Activated effector memory CD4-positive, alpha-beta T cell treated with Interleukin-2 at 50 U/mL for 16 hours (primary cell): ENCODE measurements at places on chromosomes 3 and 15.

DNA sequence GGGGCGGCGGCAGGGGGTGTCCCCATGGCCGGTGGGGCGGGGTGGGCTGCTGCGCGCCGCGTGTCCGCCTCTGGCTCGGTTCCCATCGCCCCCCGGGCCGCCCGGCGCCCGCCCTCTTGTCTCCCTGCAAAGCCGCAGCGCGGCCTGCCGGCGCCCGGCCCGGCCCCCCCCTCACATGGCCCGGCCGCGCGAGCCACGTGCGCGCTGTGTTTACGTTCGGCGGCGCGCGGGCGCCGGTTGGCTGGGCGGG, 502 bp downstream of the NR1D2 start:
- DNase-seq, result no peak

DNA sequence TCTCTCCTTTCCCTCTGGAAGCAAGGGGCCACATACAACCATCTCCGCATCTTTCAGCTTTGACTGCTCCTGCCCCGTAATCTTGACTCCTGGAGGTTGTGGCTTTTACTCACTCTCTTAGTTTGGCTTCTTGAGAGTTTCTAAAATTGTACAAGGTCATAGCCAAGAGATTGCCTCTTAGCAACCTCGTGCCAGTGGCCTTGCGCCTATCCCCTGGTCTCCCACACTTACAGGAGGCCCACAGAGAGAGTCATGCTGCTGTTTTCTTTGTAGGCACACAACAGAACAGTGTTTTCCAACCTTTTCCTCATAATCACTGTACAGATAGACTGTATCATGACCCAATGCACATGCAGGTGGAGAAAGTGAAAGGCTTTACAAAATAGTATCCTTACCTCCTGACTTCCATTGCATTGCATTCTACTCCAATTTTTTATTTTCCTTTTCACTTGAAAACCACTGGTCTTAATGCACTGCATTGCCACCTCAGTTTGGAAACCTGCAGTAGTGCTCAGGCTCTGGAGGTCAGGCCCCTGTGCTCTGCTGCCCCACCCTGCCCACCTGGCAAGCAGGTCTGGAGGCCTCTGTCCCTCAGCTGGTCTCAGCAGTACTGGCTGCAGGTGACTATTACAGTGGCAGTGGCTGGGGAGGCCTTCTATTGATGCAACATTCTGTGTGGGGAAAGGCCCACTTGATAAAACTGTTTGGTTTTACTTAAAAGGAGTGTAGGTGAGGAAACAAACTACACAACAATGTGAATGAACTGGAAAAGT, 156.2 kb downstream of the DNAJB8 start:
- DNase-seq, result no peak

DNA sequence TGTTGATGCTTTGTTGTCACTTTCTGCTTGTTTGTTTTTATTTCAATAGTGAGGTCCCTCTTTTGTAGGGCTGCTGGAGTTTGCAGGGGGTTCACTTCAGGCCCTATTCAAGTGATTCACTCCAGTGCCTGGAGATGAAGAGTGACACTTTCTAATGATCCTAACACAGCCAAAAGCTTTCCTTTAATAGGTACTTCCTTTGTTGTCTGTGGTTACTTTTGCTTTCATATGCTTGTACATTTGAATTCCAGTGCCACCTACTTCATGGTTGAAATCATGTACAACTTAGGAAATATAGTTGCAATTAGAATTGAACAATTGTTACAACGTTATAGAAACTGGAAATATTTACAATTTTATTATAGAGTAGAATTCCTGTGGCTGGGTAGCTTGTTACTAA, 466.8 kb upstream of the EPHA3 start:
- DNase-seq, result no peak

DNA sequence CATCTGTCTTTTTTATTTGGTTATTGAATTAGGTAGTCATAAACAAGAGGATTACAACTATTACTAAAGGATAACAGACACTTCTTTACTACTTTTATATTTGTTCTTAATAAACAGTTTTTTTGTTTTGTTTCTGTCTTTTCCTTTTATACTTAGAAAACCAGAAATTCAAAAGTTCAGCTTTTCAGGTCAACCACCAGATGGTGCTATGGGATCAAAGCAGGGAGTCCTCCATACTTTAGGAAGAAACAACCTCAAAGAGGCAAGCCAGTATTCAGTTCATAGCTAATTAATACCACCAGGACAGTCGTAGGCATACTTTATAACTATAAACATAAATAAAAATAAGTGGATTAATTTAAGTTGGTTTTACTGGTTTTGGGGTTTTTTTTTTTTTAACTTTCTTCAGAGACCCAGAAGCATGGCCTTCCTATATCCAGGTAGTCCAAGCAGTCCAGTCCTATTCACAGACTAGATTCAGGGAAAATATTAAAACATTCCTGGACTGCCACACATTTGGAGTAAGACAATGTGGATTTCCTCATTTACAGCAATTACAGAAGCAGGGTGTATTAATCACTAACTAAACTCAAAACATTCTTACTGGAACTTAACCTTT, 16.0 kb upstream of the EID1 start:
- DNase-seq, result no peak

- DNase-seq, result no peak
Measured at GRCh38 chr3:149965278-149965677, 5.4 kb downstream of the PFN2 start.

- DNase-seq, result no peak
Measured at GRCh38 chr3:134485075-134485717, 589 bp downstream of the ANAPC13 start.

DNA sequence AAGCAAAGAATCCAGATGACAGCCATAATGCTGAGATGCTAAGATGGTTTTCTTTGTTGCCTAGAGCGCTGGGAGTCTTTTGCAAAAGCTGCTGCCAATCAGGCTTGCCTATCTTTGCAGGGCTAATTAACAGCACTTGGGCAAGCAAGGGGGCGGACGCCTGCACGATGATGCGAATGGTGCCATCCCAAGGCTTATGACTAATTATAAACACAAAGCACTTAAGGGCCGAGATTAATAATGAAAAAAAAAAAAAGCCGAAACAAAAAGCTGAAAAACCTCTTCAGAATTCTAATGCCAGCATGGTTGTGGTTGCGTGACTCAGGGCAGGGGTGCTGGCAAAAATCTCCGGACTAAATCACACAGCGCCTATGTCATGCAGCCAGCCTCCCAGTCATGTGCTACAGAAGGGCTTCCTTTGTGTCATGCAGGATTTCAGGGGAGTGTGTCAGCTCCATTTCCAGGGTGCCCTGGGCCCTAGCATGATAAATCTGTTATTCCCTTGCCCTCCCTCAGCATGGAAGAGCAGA, 185.0 kb upstream of the ANKRD28 start:
- DNase-seq, result no peak

DNA sequence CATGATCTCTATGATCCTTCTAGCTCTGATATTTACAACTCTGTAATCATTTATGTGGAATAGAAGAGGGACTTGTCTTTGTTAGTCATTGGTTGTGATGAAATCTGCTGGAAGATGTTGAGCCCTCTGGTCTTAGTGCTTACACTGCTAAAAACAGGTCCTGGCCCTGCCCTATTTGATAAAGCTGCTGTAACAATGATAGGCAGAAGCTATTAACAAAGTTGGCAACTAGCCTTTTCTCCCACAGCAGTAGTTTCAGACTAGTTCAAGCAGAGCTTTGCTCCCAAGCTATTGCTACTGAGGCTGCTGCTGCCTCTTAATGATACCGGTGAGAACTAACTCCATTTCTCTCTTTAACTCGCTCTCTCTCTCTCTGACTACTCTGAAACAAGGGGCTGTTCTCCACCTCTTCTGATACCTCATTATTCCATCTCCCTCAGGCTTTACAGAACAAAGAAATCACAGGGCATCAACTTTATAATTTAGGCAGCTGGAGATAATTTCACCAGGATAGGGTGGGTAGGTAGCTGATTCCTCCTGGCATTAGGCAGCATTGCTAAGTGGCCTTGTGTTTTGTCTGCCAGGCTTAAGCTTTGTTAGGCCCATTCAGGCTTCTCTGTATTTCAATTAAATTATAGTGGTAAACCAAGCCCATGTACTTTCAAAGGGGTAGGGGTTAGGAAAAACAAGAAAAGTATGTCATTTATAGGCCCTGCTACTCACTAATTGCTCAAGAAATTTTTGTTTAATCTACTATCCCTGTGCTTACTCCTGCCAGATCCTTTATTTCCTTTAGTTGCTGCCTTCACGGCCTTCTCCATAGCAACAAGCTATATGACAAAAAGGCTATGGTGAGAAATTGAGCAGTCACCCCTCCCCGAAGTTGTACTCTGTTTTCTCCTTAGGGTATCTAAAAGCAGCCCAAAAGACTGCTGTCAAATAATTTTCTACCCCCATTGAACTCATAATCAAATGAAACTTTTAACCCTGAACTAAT, 139.6 kb downstream of the RBPMS2 start:
- no peak for DNase-seq

DNA sequence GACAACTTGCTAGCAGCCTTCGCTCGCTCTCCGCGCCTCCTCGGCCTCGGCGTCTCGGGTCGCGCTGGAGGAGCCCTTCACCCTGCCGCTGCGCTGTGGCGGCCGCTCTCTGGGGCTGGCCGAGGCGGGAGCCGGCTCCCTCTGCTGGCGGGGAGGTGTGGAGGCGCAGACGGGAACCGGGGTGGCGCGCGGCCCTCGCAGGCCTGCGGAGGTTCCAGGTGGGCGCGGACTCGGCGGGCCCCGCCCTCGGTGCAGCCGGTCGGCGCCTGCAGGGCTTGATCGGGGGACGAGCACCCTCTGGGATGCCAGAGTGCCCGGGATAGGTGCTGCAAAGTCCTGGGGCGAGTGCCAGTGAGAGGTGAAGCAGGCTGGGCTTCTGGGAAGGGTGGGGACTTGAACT, 989.9 kb downstream of the ROBO2 start:
- no peak for DNase-seq

DNA sequence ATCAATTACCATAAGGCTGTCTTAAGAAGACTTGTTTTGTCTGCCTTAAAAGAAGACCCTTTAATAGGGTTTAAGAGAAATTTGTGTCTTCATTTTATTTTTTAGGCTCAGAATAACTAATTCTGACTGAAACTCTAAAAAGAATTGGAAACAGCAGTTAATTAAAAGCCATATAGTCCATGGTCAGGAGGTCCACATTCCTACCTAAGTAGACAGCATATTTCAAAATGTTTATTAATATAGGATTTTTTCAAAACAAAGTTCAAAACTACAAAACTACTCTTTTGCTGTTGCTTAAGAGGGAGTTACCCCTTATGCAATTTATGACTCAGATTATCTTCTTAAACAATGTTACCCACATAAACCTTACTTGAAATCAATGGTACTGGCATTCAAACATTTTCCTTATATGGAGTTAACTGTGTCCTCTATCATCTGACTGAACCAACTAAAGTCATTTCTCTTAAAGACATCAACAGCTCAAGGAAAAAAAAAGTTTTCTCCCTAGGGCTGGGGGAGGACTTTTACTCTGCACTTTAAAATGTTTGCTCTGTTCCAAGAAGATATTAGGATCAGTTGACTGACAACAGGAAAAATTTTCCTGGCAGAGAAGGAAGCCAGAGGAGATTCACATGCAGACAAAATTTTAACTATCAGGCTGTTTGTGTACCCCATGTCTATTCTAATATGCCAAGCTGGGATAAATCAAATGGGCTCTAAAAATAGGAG, 56.8 kb upstream of the NANOGP8 start:
- DNase-seq, result no peak

DNA sequence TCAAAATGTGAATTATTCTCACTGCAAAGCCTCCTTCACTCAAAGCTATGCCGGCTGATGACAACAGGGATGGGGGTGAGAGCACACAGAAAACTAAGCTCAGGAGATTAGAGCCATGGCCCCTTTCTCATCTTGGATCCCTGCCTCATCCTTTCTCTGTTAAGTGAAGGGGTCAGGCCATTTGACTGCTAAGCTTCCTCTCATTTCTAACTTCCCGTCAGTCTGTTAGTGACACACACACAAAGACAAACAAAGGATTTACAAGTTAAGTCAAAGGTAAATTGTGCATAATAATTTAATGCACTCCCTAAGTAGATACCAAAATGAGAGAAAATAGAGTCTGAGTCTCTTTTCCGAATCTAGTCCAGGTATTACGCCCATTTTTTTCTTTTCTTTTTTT, 1.2 kb downstream of the SS18L2 start:
- DNase-seq, result no peak

- DNase-seq, result no peak
Measured at GRCh38 chr3:7333125-7333524, 472.2 kb downstream of the GRM7 start.

DNA sequence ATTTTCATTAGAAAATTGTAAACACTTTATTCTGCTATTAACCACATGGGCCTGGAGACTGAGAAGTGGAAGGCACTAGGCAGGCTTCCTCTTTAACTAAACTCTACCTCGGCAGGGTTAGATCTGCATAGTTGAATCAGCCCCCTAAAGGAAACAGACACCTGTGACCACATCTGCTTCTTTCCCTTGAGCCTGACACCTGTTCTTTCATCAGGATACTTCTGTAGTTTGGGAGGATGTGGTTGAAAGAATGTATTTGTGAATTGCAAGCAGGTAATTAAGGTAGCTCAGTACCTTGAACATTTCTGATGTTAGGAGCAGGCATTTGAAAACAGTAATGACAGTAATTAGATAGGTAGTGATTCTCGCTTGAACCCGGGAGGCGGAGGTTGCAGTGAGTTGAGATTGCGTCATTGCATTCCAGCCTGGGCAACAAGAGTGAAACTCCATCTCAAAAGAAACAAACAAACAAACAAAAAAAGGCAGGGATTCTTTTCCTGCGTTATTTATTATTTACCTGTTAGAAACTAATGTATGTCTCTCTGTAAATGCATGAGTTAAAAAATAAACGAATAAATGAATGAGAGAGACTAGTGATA, 468.5 kb downstream of the NLGN1 start:
- no peak for DNase-seq

DNA sequence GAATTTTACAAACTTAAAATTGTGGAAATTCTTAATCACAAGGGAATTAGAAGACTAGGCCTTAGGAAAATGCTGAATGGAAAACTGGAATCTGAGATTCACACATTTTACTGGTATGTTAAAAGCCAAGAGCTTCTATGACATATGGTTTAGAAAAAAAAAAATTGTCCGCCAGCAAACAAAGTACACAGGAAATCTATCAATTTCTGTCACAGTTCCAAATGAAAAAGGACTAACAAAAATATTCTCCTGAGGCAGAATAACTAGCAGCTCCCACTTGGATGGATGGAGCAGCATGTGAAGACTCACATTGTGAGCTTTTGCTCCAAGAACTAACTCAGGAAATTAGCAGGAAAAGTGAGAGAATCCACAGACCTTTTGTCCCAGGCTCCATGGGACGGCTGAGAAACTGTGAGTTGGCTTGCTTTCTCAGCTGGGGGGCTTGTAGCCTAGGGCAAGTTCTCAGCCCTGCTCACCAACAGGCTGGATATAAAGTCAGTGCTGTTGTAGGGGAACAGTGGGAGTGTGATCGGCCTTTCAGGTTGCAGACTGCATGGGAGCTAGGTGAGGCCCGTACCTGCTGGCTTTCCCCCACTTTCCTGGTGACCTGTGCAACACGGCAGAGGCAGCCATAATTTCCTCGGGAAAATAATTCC, 731.1 kb upstream of the SGO1 start:
- DNase-seq, result no peak

GRCh38 chr3:11211531-11212298, 57.4 kb downstream of the HRH1 start:
- DNase-seq, result no peak

- no peak for DNase-seq
Measured at GRCh38 chr3:100682056-100682853, 27.0 kb upstream of the TFG start.

GRCh38 chr3:181999314-181999713, 287.6 kb downstream of the SOX2 start:
- no peak for DNase-seq
